ENCODE measurements at places on chromosomes 2 and 18. TPM values are rescaled to one million over a fixed set of nuclear protein-coding genes. Genes with fewer than 3 reads are reported as not detected.

MBP gene
- total RNA-seq, result 78.7 TPM

ABCG5 gene
- total RNA-seq, result not detected

MROH2A gene
- 9.3 TPM for total RNA-seq

GRCh38 chr2:156818221-156818620 lies 382.0 kb downstream of the GPD2 start:
- no peak for DNase-seq

DNA sequence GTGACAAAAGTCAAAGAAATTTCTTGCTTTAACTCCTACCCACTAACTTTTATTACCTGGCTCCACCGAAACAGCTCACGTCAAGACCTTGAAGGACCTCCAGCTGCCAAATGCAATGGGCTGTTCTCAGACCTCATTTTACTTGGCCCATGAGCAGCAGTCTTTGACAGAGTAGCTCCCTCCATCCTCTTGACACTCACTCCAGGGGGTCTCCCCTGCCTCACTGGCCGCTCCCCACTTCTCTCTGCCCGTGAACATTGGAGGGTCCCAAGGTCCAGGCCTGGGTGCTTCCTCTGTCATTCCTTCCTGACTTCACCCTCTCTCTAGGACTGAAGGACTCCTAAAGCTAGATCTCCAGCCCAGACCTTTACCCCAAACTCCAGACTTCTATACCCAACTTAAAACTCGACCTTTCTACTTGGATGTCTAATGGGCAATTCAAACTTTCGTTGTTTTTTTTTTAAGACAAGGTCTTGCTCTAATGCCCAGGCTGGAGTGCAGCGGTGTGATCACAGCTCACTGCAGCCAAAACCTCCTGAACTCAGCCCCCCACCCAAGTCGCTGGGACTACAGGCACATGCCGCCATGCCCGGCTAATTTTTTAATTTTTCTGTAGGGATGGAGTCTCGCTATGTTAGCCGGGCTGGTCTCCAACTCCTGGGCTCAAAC lies 92.9 kb upstream of the ST3GAL5 start:
- no peak for DNase-seq

- peak; percentile 44 for DNase-seq
Observed at GRCh38 chr2:199458806-199459285, 1.1 kb upstream of the SATB2 start.

- DNase-seq, result no peak
Observed at GRCh38 chr18:74825460-74825859, 227.8 kb downstream of the ZNF407 start.

DNA sequence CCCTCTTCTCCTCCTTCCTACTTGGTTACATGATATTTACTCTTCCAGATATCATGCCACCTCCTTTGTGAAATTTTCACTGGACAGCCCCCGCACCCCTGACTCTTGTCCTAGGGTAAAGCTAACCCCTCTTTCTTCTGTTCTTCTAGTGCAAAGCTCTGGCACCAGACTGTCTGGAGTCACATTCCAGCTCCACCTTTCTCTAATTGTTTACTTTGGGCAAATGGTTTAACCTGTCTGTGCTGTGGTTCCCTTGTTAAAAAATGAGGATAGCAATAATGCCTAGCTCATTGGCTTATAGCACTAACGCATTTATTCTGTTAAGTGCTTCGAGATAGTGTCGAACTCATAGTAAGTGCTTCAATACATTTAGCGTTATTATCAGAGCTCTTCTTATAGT lies 306.2 kb downstream of the ALK start:
- no peak for DNase-seq

DNA sequence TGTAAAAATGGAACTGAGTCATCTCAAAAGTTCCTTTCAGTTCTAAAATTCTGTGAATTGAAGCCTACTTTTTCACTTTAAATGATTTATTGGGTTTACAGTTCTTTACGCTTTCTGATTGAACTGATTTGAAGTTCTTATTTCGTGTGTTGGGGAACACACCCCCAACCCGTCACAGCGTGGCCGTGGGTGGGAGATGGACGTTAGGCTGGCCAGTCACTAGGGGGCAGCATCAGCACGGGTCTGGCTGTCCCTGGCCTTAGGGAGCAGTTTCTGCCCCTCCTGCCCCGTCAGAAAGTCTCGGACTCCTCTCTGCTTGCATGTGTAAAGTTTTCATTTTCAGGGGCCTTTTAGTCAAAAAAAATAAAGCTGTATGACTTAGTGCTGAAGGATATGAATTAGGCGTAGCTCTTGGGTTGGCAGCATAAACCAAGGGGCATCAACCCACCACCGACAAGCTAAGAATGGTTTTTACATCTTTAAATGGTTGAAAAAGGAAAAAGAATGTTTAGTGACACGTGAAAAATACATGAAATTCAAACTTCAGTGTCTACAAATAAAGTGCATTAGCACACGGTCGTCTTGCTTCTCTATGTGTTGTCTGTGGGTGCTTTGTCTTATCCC lies 63.4 kb downstream of the ZCCHC2 start:
- no peak for DNase-seq

All from ureter (tissue), 1 donor.